Activated T-cell treated with anti-CD3 and anti-CD28 coated beads for 24 hours (primary cell): ENCODE measurements at places on chromosomes 6 and 20.

DNA sequence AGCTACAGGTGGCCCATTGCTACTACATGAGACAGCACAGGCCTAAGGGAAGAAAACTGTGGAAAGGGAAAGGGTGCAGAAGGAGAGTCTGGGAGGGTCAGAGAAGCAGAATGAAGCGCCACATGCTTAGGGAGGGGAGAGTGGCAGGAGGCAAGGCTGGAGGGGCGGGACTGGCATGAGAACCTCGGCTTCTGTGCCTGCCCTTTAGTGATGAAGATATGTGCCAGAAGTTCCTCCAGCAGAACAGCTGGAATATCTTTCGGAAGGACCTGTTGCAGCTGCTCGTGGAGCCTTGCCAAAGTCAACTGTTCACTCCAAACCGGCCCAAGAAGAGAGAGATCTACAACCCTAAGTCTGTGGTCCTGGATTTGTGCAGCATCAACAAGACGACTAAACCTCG, 61.8 kb downstream of the CNBD2 start:
- no peak for DNase-seq

- no peak for DNase-seq
Measured at GRCh38 chr6:105400501-105400900, 2.4 kb downstream of the PREP start.

DNA sequence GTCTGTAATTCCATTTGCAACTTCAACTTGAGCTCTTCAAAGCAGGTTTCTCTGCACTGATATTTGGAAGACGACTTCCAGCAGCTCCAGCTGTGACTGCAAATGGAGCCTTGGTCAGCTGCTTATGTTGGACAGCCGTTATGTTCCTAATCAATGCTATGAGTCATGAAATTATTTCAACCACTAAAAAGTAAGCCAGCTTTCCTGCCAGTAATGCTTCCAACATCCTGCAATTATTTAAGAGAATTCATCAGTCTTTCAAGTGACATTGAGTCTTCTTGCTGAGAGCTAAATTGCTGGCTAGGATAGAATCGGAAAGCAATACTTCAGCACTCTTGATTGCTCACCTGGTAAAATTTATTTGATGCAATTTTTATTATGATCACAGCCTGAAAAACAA, 375.7 kb downstream of the MMUT start:
- DNase-seq, result no peak

- no peak for DNase-seq
Measured at GRCh38 chr6:104956731-104957294, at the start of gene LIN28B. Gene LIN28B, plus strand, starts transcription at chr6:104957107. Its CDS starts 144 bp downstream, at chr6:104957251.

- no peak for DNase-seq
Measured at GRCh38 chr6:137610702-137611101, 116.5 kb upstream of the OLIG3 start.

- DNase-seq, result no peak
Measured at GRCh38 chr6:80550281-80550680, 443.8 kb downstream of the BCKDHB start.

GRCh38 chr6:71476371-71476770, 187.8 kb downstream of the OGFRL1 start:
- no peak for DNase-seq
